ENCODE measurements at places on chromosomes 6 and 20.

DNA sequence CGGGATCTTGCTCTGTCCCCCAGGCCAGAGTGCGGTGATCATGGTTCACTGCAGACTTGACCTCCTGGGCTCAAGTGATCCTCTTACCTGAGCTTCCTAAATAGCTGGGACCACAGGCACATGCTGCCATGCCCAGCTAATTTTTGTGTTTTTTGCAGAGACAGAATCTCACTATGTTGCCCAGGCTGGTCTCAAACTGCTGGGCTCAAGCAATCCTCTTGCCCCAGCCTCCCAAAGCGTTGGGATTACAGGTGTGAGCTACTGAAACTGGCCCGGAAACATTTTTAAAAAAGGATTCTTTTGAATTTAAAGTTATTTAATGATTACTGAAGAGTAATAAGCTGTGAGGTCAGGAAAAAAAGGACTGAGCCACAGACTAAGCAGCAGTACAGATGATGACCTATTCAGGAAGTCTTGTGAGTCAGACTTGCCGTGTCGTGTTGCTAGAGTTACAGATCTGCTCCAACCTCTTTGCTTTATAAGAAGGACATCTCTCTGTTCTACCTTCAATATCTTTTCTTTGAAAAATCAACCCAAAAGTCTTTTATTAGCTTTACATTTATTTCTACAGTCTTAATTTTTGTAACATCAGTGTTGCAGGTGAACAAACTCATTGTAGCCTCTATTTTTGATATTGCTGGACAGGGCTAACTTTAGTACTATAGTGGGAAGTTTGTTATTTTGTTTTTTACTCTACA is 108.7 kb downstream of the NCOA3 start:
- peak; percentile 80 for DNase-seq

DNA sequence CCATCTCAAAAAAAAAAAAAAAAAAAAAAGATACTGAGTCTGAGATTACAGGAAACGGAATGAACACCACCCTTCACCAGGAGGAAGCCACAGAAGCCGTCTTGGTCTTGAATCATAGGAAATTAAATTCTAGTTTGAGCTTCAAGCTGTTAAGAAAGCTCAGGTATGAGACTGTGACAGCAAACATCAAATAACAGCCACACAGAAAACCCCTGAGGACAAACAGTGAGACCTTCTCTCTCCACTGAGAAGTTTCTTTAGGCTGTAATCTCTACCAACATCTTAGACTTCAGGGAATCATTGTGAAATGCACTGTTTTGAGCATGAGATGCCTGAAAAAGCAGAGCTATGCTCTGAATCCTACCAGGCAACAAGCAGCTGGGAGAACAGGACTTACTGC is 30.8 kb downstream of the PDE10A start:
- DNase-seq = no peak

- no peak for DNase-seq
Measured at GRCh38 chr20:36399147-36399968, 93.2 kb downstream of the DLGAP4 start.

GRCh38 chr6:167336844-167337630 is 12.2 kb downstream of the TTLL2 start:
- DNase-seq = no peak

DNA sequence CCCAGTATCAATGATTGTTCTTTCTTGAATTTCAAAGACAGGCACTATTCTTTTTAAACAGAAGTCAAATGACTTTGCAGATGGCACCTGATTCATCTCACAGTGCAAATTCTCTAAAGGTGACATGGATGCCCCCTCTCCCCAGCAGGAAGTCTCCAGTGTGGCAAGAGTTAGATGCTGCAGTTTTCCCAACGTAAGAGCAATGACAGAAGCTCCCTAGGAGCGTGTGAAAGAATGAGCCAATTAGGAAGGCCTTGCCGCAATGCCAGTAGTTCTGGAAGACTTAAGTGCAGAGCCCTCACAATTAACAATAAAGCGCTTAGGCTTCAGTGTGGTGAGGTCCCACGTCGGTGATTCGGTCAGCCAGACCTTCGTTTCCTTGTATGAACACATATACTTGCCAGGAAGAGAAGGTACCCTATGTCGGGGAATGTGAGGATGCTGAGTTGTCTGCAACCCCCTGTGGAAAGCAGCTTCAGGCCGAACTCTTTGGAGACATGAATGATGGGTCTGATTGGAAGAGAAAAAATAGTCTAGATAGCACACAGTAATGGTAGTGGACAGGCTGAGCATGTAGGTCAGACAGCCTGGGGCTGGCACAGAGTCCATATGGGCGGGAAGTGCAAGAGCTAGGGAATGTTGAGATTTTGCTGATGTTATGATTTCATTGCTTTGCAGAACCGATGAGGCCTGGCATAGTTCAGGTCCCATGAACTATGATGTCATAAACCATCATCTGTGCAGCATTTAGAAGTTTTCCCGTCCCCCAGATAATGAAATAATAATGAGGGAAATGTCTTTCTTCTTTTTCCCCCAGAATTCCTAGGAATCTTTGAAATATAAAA is 132.6 kb downstream of the PHACTR1 start:
- no peak for DNase-seq

DNA sequence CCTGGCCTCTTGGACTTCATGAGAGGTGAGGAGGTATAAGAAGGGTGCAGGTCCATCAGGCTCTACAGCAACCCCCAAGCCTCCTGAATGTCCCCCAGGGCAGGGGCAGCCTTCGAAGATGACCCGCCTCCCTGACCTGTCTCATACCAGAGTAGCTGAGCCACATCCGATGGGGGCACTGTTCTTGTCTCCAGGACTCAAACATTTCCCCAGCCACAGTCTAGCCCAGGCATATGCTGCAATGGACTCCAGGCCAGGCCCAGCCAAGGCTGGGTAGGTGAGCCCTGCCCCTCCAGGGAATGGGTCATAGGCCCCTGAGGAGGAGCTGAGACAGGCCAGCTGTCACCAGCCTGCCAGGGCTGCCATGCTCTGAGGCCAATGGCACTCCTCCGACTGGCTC is 65.3 kb downstream of the BANF2 start:
- no peak for DNase-seq

DNA sequence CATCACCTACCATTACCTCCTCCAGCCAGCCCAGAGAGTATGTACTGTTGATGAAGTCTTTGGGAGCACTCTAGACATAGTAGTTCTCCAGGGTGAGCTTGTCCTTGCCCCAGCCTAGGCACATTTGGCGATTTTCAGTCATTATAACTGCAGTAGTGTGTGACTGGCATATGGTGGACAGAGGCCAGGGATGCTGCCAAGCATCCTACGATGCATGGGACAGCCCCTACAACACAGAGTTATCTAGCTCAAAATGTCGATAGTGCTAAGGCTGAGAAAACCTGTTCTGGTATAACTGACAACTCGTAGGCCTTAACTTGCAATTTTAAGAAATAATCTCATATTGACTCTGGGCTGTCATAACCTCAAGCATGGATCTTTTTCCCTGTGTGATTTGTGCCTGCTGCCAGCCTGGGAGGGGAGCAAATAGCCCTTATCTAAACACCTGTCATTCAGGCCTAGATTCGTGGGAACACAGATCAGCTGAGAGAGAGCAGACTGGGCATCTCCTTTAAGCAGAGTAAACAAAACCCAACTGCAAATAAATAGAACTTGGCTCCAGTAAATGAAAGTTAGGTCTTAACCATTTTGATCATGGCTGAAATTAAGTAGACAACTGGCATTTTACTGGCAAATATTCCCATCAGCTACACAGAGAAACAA is 102.6 kb downstream of the SPTLC3 start:
- no peak for DNase-seq

GRCh38 chr6:13425943-13426931 is 61.2 kb downstream of the GFOD1 start:
- DNase-seq = no peak

- DNase-seq = no peak
Measured at GRCh38 chr6:53692172-53692571, 26.6 kb upstream of the KLHL31 start.
